Renal pelvis (tissue), 12 donors: ENCODE measurements at places on chromosomes 1 and 21.
A peak's percentile ranks its signal among the peaks of the same experiment; 100 is the strongest.

DNA sequence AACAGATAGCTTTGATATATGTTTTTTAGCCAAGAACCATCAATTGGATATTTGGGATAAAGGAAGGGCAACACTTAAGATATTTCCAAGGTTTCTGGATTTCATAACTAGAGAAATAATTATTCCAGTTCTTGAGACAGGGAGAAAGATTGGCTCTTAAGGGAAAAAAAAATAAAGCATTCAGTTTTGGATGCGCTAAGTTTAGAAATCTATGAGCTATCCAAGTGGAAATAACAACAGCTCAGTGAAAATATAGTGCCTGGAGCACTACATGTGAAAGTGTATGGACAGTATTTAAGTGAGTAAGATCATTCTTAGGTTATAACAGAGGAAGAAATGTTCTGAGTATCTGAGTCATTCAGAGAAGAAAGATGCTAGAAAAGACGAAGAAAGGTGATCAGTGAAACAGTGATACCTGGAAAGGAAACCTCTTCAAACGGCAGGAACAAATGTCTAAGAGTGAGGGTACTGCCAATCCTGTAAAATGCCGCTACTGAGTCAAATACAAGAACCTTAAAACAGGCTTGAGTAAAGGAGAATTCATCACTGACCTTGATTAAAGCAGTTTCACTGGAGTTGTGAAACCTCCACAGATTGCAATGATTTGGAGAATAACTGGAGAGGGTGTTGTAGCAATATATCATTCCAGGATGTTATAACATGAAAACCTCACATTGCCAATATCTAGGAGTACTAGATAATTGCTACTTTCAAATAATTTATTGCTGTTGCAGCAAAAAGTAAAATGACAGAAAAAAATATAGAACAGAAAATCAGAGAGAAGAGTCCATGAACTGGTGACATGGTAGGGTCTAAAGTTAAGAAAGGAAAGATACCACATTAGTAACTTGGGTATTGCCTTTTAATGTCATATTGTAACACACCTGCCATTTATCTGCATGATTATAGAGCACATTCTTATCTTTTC, 482.1 kb upstream of the RGS18 start:
- DNase-seq, result no peak

DNA sequence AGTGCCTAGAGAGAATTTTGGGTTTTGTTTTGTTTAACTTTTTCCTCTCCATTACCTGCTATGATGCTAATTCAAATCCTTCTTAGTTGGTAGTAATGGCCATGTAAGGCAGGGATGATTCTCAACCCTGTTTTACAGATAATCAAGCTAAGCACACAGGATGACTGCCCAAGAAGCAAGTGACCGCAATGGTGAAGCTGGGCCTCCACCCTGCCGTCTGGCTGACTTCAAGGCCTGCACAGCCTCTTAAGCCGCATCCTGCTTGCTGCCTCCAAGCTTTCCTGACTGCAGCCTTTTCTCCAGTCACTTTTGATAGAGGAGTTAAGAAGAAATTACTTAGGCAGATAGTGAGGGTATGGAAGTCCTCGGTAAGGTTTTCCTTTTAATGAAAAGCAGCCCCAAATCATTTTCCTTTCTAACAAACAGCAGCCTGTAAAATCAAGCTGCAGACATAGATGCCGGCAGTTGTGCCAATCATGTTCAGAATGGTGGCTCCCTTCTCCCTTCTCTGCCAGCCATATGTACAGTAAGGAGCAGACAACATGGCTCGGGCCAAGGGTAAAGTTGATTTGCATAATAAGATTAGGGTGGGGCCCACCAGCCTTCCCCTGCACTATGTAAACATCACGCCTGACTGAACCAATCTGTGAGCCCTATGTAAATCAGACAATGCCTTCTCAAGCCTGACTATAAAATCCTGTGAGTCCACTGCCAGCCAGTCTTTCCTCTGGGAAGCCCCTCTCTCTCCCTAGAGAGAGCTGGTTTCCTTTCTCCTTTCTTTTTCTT, 8.8 kb upstream of the CTBS start:
- DNase-seq, result peak; percentile 59

GRCh38 chr1:6352138-6352563, 41.4 kb downstream of the ACOT7 start:
- DNase-seq, result no peak

- no peak for DNase-seq
Observed at GRCh38 chr1:20587661-20588053, 1.2 kb upstream of the CDA start.

DNA sequence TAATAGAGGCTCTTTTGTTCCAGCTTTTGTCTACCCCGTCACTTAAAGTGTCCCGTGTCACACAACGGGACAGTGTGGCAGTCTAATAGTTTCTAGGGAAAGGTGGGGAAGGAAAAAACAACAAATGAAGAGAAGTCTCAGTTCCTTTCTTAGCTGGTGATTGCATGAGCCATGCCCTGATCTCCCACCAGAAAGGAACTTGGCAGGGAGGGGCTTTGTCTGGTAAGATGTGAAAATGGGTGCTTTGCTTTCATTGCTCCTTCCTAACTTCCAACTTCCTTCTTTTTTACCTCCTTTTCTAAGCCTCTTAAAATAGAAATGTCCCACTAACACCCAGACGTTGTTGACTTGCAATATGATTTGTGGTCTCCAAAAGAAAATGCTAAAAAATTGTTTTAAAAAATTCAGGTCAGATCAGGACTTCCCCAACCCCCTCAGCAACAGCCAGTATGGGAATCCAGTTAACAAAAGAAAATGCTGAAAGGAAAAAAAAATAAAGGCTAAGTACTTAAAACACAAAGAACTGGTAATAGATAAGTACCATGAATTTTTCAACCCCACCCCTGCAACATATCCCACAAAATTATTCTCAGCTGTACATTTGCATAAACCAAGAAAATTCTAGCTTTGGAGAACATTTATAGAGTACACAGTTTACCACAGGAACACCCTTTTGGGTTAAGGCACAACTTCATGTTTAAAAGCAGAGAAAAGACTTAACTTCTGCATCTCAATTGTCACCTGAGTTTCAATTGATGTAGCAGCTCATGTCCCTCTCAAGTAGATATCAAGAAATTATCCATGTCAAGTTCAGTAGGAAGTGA, 106.2 kb downstream of the NIBAN1 start:
- no peak for DNase-seq

GRCh38 chr1:29746076-29746665, 509.8 kb downstream of the PTPRU start:
- DNase-seq, result no peak
